ENCODE measurements at places on chromosomes 5 and 9. TPM values are rescaled to one million over a fixed set of nuclear protein-coding genes. Genes with fewer than 3 reads are reported as not detected.

- no peak for DNase-seq
Observed at GRCh38 chr5:1020452-1020961, 11.9 kb downstream of the NKD2 start.

- no peak for DNase-seq
Observed at GRCh38 chr9:110008663-110009062, 199.3 kb downstream of the C9orf152 start.

- DNase-seq, result peak; percentile 25
Observed at GRCh38 chr5:173774271-173774761, 113.8 kb upstream of the CPEB4 start.

DNA sequence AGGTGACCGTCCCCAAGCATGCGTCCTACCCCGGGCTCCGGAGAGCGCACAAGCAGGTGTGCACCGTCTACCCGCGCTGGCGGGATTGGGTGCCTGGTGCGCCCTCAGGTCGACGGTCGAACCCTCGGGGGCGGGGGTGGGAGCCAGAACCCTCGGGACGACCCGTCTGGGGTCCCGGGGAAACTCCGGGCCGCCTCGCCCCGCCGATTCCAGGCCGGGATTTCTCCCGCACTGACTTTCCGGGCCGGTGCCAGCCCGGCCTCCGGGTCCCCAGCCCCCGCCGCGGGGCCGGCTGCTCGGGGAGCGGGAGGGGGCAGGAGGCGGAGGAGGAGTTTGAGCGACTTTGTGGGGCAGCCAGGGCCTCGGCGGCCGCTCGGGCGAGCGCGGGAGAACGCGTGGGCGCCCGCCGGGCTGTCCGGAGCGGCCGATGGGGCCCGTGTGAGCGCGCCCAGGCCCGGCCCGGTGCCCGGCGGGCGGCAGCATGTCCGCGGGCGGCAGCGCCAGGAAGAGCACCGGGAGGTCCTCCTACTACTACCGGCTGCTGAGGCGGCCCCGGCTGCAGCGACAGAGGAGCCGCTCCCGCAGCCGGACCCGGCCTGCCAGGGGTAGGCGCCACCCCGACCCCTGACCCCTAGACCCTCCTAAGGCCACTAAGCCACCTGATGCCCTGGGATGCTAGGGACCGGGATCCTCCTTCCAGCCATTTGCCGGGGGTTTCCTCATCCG lies at the start of gene DAB2IP:
DAB2IP (plus strand) TSS at position 340 of the 726 bp plus-strand sequence; CDS start at position 482, 142 bp downstream.
- no peak for DNase-seq

- DNase-seq, result no peak
Observed at GRCh38 chr9:85995599-85995998, 54.7 kb downstream of the NAA35 start.

- no peak for DNase-seq
Observed at GRCh38 chr9:134247918-134248631, 78.2 kb upstream of the RXRA start.

DNA sequence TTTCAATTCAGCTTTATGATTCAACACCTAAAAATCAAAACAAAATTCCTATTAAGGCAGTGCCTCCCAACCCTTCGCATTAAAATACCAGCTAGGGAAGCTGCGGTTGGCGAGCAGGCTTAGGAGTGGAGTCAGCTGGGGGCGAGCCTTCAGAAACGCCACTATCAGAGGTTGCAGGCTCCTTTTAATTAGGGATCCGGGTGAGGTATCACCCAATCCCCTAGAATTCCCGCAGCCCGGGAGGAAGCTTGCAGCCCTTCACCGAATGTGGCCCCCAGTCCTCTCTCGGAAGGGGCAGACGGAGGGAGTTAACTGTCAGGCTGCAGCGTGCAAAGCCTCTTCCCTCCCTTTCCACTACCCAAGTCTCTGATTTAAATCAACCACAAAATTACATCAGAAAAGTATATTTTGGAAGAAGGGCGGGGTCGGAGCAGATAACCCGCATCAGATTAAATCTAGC lies 1.7 kb downstream of the STC2 start:
- peak; percentile 84 for DNase-seq

DNA sequence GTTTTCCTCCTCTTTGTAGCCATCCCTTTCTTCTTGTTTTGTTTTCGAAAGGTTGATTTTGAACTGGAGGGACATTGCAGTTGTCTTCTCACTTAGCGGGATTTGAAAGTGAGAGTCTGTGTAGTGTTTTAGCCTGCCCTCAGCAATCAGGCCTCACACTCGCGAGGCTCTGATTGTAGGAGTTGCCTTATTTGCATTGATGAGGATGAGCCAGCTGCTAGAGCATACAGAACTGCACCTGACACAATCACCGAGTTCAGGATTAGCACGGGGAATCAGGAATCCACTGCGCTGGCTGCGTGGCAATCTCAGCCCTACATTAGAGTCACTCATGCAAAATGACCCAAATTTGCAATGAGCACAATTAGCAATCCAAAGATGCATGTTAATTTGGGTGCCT lies 122.5 kb upstream of the TMEM161B start:
- no peak for DNase-seq

DNA sequence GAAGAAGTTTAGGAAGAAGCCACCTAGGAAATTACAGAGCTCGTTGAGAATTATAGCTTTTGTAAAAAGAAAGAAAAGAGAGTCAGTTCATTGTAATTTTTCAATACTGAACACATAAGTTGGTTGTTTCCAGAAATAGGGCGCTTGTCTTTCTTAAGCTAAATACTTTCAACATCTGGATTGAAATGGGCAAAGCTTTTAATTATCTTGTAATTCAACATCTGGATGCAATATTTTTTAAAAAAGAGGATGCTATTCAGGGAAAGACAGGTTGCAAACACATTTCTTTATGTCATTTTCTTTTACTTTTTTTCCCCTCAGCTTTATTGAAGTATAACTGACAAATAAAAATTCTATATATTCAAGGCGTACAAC lies 100.7 kb upstream of the TRPC7 start:
- DNase-seq, result no peak

- DNase-seq, result no peak
Observed at GRCh38 chr9:37948417-37948980, 44.6 kb upstream of the SLC25A51 start.

GRCh38 chr5:34838785-34839714 lies at the start of gene TTC23L:
Gene TTC23L (plus strand): TSS chr5:34839164. CDS start chr5:34840672, 1,508 bp downstream.
- peak; percentile 77 for DNase-seq

GRCh38 chr9:15736569-15736968 lies 183.7 kb downstream of the CCDC171 start:
- DNase-seq, result no peak

DNA sequence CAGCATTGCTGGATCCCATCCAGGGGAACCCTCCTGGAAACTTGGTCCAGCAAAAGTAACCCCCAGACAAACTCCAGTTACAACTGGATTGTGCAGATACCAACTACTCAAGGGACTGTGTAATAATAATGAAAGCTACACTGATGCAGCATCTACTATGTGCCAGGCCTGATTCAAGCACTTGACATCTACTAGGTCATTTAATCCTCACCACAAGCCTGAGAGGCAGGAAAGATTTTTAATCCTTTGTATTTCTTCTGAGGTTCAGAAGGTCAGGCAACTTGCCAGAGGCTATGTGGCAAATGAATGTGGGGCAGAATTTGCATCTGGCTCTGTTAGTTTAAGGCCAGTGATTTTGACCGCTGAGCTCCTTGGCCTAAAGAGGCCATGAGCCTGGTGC lies 29.5 kb upstream of the FOXI1 start:
- peak; percentile 13 for DNase-seq

GRCh38 chr9:2417730-2418129 lies 203.9 kb upstream of the VLDLR start:
- no peak for DNase-seq

- peak; percentile 80 for DNase-seq
Observed at GRCh38 chr5:54460181-54460919, 4.9 kb downstream of the HSPB3 start.

- no peak for DNase-seq
Observed at GRCh38 chr5:103467831-103468230, 94.8 kb downstream of the NUDT12 start.

GRCh38 chr5:129074903-129075302 lies 19.6 kb upstream of the ISOC1 start:
- DNase-seq, result peak; percentile 1

DNA sequence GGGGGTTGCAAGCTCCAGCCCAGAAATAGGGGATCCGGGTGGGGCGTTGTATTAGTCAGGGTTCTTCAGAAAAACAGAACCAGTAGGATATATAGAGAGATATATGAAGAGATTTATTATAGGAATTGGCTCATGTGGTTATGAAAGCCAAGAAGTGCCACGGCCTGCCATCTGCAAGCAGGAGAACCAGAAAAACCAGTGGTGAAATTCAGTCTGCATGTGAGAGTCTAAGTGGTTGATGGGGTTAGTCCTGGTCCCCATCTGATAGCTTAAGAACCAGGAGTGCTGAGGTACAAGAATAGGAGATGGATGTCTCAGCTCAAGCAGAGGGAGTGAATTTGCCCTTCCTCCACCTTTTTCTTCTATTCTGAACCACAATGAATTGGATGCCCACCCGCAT lies 123.4 kb upstream of the APC start:
- DNase-seq, result no peak

DNA sequence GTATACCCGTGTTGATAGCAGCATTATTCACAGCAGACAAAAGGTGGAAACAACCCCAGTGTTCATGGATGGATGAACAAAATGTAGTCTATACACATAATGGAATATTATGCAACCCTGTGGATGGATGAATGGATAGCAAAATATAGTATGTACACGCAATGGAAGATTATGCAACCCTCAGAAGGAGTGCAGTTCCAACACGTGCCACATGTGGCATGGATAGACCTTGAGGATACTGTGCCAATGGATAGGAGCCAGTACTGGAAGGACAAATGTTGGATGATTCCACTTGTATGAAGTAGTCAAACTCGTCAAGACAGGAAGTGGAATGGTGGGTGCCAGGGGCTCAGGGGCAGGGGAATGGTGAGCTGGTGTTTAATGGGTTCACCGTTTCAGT lies 44.9 kb downstream of the PLEKHG4B start:
- no peak for DNase-seq

DNA sequence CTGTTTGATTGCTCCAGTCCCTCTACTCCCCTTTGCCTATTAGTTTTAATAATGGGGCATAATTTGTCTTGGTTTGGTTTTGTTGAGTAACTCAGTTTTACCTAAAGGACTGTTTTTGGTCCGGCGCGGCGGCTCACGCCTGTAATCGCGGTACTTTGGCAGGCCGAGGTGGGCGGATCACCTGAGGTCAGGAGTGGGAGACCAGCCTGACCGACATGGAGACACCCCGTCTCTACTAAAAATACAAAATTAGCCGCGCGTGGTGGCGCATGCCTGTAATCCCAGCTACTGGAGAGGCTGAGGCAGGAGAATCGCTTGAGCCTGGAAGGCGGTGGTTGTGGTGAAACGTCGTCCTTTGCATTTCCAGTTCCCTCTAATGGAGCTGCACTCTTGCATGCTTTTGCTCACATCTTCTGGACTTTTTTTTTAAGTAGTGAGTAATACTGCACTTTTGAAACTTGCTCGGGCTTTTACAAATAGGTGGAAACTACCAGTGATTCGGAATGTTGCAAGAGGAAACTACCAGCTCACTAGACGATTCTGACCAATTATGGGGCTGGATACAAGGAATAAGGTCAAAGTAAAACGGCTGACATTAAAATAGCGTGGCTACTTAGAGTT lies 721 bp upstream of the MAML1 start:
- DNase-seq, result peak; percentile 76

DNA sequence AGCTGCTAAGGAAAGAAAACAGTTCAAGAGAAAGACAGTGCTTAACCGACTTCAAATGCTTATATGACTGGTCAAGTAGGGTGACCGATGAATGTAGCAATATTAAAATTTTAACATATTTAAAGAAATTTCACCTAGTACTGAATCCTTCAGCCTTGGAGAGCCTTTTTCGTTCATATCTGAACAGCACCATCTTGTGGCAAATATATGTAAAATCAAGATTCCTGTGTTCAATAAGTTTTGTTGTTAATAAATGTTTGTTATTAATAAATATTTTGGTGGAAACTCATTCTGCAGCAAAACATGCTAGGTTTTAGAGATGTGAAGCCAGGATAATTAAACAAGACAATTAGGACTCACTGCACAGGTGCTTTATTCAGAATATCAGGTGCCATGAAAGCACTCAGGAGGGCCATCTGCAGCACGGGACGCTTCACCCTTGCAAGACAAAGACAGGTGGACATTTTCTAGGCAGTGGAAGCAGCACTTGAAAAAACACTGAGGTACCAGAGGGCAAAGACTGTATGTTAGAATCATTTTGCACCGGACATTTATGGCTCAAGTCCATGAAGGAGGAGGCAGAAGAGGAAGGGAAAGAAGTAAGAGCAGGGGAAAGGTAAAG lies 15.6 kb downstream of the TICAM2 start:
- peak; percentile 49 for DNase-seq

- DNase-seq, result no peak
Observed at GRCh38 chr9:27090231-27090630, 18.8 kb upstream of the TEK start.

DNA sequence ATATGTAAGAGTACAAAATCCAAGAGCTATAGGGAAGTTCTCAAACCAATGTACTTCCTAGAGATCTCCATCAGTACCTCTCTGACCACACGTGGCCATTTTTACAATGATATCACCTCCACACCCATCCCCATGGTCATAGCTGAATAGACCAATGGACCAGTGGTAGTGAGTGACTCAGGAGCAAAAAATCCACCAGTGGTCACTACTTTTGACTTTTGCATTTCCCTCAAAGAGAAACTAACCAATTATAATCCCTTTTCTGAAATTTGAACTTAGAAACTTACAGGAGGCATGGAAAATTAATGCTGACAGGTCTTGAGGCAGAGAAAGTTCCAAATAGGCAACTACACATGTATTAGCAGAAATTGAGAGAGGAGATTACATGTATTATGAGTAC lies 238.4 kb downstream of the TRPM3 start:
- peak; percentile 85 for DNase-seq

DNA sequence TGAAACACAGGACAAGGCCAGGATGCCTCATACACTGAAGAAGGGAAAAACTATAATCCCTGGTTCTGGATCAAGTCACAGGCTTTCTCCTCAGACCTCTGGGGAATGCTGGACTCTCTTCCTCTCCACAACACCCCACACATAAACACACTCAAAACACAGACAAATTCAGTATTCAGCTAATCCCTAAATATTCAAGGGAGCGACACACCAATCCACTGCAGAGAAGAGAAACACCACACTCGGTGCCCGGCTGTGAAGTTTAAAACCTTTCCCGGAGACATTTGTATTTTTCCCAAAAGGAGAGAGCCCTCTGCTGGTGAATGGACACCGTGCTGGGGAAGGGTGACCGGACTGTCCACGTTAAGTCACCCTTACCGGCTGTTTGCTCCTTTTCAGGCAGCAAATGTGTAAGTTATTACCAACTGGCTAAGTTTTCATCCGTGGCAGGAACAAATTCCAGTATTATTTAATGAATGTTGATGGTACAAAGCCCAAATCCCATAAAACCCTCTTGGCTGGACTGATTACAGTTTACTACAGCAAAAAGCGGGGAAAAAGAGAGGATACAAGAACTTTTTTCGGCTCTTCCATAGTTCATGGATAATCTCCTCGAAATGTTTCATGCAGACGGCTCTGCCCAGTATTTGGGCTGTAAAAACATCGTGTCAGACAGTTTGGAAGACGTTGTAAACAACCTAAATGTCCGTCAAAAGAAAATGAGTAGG lies 130.9 kb upstream of the SLC30A5 start:
- peak; percentile 56 for DNase-seq

- peak; percentile 13 for DNase-seq
Observed at GRCh38 chr9:5178126-5178805, 7.2 kb downstream of the INSL6 start.

GRCh38 chr9:95733741-95734666 lies 141.5 kb upstream of the ERCC6L2 start:
- DNase-seq, result no peak

The LHX6 gene
- not detected for total RNA-seq

The EEIG1 gene
- total RNA-seq, result 12.2 TPM

The TAF11L10 gene
- not detected for total RNA-seq

The PIP5KL1 gene
- total RNA-seq, result 2.0 TPM

The NPM1 gene
- 1,266 TPM for total RNA-seq

The C9orf153 gene
- total RNA-seq, result not detected

The TPPP gene
- total RNA-seq, result 0.06 TPM

The ADGRD2 gene
- total RNA-seq, result not detected

The SYK gene
- total RNA-seq, result not detected

All from LHCN-M2 (cell line).